SK-N-DZ (cell line): ENCODE measurements at places on chromosomes 4 and X.

- DNase-seq = no peak
Measured at GRCh38 chr4:105135785-105136184, 10.9 kb upstream of the TET2 start.

GRCh38 chr4:7652451-7652881 lies 217.7 kb upstream of the PSAPL1 start:
- DNase-seq = no peak

GRCh38 chr4:79209081-79209480 lies 116.8 kb downstream of the NAA11 start:
- DNase-seq = no peak

DNA sequence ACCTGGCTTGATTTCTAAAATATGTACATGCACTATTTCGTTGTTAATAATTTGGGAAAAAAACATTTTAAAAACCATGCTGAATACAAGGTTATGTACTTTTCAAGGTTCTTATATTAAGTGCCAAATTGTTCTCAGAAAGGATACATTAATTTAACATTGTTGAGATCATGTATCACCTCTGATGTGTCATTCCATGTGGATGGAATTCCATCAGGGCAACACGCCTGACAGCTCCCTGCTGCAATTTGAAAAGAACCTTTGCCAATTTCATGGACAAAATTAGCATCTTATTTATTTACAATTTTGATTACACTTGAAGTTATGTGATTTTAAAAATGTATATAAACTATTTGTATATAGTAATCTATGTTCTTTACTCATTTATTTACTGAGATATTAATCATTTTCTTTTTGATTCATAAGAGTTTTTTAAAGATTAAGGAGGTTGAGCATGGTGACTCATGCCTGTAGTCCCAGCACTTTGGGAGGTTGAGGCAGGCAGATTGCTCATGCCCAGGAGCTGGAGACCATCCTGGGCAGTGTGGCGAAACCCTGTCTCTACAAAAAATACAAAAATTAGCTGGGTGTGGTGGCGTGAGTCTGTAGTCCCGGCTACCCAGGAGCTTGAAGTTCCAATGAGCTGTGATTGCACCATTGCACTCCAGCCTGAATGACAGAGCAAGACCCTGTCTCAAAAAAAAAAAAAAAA lies 142.8 kb downstream of the ENPP6 start:
- no peak for DNase-seq

- DNase-seq = no peak
Measured at GRCh38 chrX:22882543-22882942, 117.2 kb upstream of the DDX53 start.

DNA sequence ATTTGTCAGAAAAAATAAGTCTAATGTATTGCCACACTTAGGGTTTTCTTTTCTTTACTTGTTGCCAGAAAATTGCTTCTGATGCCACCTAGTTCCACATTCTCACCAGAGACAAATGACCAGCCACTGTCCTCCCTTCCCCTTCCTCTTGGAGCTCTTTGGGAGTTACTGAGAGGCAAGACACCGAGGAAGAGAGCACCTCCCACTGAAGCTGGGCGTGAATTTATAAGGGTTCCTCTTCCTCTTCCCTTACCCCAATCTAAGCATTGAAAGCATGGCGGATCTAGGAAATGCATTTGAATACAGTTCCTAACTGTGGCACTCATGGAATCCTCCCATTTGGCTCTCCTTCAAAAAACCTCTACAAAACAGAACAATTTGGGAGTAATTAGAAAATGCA lies 30.0 kb downstream of the ANXA3 start:
- DNase-seq = no peak

- no peak for DNase-seq
Measured at GRCh38 chr4:99136329-99136728, 7.8 kb downstream of the ADH4 start.

DNA sequence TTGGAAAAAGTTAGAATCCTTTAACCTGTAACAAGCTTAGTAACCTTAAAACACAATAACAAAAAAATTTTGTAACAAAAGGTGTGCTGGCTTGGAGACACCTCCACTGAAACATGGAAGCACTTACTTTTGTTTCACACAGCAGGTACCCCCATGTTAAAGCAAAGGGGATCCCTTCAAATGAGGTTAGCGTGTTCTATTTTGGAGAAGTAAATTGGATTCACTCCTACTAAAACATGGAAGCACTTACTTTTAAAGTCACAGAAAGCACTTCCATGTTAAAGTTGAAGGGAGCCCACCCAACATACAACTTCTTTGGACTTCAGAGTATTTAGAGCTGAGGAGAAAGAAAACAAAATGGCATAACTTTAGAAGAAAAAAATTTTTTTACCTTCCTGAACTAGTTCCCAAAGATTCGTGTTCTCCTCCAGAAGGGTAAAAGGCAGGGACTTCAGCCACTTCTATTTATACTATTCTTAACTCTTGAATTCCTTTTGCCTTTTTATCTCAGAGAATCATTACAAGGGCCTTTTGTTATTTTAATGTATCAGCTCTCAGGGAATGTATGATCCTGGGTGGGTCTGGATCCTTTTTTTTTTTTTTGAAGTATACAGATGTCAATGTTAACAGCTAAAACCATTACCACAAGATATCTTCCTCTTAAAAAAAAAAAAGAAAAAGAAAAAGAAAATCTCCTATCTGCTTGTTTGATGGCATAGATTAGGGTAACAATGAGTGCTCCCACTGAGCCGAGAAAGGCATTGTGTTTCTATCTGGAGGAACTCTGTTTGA lies 11.5 kb downstream of the LARP7 start:
- no peak for DNase-seq

DNA sequence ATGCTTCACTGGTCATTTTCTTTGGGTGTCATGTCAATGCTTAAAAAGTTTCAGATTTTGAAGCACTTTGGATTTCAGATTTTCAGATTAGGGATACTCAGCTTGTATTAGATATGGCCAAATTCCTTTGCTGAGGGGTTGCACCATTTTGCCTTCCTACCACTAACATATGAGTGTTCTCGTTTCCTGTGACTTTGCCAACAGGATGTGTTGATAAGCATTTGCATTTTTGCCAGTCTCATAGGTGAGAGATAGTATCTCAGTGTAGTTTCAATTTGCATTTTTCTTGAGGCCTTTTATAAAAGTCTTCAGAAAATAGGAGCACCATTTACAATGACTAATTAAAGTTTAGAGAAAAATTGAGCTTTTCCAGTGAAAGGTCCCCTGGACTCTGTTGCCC lies 71.6 kb upstream of the CLCN4 start:
- no peak for DNase-seq

DNA sequence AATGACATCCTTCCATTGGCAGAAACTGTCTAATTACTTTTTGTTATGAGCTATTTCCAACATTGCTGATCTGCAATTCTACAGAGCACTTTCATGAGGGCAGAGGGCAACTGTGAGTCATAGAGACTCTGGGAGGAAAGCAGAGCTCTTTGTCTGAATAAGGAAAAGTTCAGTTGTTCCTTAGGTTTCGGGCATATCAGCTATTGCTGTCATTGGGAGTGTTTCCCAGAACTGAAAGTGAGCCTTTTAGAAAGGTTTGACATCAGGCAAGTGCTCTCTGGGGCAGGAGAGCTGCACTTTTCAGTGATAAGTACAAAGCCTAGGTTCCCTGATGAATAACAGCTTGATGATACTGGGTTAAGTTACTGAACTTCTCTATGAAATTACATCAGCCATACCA lies 119.2 kb upstream of the EDNRA start:
- no peak for DNase-seq

GRCh38 chr4:82785611-82786400 lies 12.8 kb downstream of the SCD5 start:
- no peak for DNase-seq

- no peak for DNase-seq
Measured at GRCh38 chr4:48321312-48321711, 20.0 kb upstream of the SLAIN2 start.

DNA sequence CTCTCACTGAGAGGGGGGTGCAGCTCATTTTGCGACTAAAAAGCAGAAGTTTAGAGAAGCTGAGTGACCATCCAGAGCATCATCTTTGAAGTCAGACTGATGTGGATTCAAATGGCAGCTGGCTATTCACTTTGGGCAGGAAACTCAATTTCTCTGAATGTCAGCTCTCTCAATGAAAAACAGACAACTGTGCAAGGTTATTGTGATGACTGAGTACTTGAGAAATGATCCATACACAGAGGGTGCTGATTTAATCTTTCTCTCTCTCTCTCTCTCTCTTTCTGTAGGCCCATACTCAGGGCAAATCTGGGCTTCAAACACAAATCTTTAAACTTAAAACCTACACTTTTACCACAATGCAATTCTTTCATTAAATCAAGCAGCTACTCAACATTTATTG lies 185.8 kb upstream of the SLIT2 start:
- peak; percentile 39 for DNase-seq

GRCh38 chr4:109820563-109820962 lies 5.0 kb downstream of the GAR1 start:
- no peak for DNase-seq
